ENCODE measurements at places on chromosomes 6 and 20.

GRCh38 chr20:6802227-6802626 lies 34.7 kb downstream of the BMP2 start:
- no peak for DNase-seq

GRCh38 chr20:39523405-39523804 lies 561.3 kb downstream of the DHX35 start:
- no peak for DNase-seq

- DNase-seq, result no peak
These were observed 861 bp upstream of the HLA-A start for GRCh38 chr6:29941471-29941870.

DNA sequence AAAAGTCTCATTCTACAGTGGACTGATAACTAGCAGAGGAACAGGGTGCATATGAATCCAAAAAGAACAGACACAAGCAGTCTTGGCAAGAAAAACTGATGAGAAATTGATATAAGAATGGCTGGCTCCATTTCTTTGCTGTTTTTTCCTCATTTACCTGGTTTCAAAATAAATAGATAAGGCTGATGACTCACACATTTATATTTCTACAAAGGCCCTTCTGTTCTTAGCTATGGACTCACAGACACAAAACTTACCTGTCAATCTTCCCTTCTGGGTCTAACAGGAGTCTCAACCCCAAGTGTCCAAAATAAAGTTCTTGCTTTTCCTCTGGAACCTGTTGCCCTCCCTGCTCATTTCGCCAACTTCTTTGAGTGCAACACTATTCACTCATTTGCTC lies 941 bp downstream of the SLC17A4 start:
- DNase-seq, result no peak

GRCh38 chr6:14645221-14645620 lies 527.6 kb downstream of the CD83 start:
- DNase-seq, result no peak

- DNase-seq, result no peak
These were observed 3.5 kb downstream of the SOBP start for GRCh38 chr6:107493158-107494057.

- no peak for DNase-seq
These were observed 55.2 kb upstream of the ASIP start for GRCh38 chr20:34185766-34186620.

DNA sequence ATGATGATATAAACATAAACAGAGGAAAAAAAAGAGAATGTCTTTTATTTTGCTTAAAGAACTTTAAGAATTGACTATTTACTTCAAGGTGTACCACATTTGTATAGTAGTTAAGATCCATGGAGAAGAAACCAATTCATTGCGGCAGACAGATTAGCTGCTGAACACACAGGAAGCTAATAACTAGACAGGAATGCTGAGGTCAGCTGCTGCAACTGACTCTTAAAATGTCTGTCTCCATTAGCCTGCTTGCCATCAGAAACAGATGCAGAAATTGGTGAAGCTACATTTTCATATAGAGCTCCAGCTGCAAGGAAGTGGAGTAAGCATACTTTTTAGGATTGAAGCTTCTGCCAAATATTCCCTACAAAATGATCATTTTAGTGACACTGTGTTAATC lies 939.5 kb downstream of the EPHA7 start:
- no peak for DNase-seq

DNA sequence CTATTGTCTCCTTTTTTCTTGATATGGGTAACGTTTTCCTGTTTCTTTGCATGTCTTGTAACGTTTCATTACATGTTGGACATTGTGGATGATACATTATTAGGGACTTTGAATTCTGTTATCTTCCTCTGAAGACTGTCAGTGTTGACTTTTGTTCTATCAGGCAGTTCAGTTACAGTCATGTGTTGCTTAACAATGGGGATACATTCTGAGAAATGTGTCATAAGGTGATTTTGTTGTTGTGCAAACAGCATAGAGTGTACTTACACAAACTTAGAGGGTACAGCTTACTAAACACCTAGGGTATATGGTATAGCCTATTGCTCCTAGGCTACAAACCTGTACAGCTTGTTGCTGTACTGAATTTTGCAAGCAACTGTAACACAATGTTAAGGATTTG lies 64.7 kb downstream of the AK9 start:
- no peak for DNase-seq

DNA sequence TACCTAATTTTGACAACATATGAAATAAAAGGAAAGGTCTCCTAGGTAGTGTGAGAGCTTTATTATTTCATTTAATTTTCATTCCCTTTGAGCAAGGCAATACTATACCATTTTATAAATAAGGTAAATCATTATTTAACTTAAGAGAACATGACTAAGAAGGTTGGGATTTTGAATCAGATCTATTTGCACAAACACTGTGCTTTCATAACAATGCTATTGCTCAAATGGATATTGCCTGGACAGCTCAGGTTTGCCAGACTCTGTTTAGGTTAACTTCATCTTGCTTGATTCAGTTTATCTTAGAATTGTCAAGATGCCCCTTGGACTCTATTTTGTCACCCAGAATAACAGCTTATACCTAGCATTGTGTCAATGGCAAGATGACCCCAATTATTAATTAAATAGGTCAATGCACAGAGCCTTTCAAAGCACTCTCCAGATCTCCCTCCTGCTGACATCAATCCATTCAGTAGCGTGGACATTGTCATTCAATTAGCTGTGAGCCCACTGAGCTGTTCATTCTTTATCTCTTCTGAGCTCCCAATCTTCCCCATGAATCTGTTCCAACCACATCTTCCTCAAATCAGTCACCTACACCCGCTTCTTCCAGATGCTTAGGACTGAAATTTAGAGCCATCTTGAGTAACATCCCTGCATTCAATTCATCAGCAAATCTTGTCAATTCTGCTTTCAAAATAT lies 42.1 kb upstream of the TMEM30A start:
- DNase-seq, result no peak
